ENCODE measurements at places on chromosomes 2 and 18. TPM values are rescaled to one million over a fixed set of nuclear protein-coding genes. Genes with fewer than 3 reads are reported as not detected.

GRCh38 chr2:200763422-200763821 lies 48.3 kb upstream of the BZW1 start:
- DNase-seq, result no peak

The TUBB8B gene
- total RNA-seq, result 0.11 TPM

GRCh38 chr18:3984163-3984757 lies 470.8 kb downstream of the DLGAP1 start:
- no peak for DNase-seq

DNA sequence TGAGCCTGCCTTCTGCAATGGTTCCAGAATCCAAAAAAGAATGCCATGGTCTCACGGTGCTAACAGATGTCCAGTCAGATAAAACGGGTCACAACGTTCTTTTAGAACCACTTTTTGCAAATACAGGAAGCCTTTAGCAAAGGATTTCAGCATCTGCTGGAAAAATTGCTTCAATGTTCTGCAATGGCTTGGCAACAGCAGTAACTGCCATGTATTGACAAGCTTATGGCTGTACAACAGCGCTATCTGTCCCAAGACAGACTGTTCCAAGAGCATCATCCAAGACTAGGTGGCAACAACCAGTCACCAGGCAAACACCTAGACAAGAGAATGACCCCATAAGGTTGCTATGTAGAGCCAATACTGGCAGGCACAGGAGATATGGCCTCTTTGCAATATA lies 37.6 kb upstream of the RIOK3 start:
- no peak for DNase-seq

GRCh38 chr2:73239776-73240175 lies 5.7 kb downstream of the CCT7 start:
- no peak for DNase-seq

DNA sequence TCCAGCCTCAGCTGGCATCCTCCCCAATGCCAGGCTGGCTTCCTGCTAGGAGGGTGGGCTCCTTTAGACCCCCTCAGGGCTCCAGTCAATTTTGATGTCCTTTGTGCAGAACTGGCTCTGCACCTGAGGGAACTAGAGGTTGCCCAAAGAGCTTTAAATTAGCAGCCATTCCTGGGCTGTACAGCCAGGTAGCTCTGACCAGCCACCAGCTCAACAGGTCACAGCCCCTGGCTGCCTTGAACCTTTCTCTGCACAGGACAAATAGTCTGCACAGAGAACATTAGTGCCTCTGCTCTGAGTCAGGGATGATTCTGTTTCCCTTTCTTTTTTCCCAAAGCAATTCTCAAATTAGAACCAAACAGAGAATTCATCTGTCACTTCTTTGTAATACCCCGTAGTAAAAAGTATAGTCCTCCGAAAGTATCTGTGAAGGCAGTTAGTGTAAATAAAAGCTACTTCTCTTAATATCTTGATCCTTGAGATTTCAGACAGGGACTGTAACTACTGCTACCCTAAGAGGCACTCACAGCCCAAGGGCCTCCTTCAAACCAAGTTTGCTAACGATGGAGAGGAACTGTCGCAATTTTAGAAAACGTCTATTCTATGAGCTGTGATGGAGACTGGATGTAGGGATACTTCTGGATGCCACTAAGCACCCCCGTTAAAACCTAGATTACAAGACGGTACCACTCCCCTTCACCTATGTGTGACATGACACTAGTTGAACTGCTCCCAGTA lies 3.0 kb downstream of the TTC32 start:
- DNase-seq, result no peak

DNA sequence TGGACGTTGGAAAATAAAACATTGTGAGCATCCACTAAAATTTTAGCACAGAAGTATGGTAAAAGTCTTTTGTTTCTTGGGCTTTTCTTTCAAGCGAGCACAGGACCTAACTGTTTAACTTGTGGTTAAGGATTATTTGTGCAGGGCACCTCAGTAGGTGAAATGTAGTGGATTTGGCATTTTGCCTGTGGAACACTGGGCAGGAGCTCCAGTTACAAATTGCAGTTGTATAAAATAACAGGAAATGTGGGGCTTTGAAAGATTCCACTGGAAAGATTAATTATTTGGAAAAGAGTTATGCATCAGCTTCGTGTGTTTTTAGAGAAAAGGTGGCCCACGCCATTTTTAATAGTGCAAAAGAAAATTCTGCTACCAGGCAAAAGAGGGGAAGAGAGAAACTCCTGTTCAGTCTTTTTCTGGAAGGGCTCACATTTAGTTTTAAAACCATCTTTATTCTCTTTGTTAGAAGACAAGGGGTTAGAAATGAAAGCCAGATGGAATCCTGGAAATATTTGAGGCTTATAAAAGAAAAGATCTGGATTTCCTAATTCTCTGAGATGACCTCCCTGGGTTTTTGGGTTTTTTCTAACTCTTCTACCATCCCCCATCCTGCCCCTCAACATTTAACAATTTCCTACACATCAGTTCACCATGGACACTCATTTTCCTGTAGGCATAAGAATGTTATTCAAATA lies 144.3 kb upstream of the SERTAD2 start:
- no peak for DNase-seq

The KCNG3 gene
- total RNA-seq, result 0.28 TPM

- no peak for DNase-seq
These were observed 155.7 kb downstream of the DYM start for GRCh38 chr18:49304751-49305150.

DNA sequence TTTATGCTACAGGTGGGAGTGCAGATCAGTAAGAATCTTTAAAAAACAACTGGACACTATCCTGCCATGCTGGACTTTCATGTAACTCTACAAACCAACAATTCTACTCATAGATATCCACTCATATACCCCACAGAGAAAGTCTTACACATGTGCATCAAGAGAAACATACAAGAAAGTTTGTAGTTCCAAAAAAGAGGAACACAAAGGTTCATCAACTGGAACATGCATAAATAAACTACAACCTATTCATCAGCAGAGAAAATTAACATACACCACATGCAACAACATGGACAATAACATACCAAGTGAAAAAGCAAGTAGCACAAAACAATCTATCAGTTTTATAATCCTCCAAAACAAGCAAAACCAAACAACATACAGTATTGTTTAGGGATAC lies 17.0 kb downstream of the TCF4 start:
- no peak for DNase-seq

The EVX2 gene
- 0.17 TPM for total RNA-seq

- DNase-seq, result no peak
These were observed 58.1 kb upstream of the TMEM182 start for GRCh38 chr2:102703748-102704147.

The GALNT13 gene
- total RNA-seq, result 55.6 TPM

GRCh38 chr2:148978706-148979105 lies 59.8 kb upstream of the LYPD6B start:
- no peak for DNase-seq

DNA sequence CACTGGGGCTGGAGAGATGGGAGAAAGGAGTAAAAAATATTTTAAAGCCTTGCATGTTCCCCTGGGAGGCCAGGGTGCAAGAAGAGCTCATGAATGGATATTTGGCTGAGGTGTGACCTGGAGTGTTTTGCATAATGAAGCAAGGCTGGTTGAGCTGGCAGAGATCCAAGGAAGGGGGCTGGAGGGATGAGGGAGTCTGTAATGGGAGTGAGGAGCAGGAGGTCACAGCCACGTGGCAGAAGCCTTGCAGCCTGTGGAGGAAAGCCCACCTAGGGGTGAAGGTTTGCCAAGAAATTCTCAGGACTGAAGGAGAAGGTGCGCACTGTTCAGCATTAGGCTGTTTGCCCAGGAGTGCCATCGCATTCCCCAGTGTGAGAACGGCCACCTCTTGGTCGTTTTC lies 40.3 kb upstream of the ATP8B1 start:
- no peak for DNase-seq

DNA sequence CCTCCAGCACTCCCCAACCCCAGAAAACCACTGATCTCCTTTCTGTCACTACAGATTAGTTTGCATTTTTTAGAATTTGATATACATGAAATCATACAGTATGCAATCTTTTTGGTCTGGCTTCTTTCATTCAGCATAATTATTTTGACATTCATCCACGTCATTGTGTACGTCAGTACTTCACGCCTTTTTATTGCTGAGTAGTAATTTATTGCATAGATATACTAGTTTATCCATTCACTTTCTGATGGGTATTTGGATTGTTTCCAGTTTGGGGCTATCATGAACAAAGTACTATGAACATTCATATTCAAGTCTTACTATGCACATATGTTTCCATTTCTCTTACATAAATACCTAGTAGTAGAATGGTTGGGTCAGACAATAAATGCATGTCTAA lies 20.1 kb upstream of the CHN1 start:
- DNase-seq, result no peak

DNA sequence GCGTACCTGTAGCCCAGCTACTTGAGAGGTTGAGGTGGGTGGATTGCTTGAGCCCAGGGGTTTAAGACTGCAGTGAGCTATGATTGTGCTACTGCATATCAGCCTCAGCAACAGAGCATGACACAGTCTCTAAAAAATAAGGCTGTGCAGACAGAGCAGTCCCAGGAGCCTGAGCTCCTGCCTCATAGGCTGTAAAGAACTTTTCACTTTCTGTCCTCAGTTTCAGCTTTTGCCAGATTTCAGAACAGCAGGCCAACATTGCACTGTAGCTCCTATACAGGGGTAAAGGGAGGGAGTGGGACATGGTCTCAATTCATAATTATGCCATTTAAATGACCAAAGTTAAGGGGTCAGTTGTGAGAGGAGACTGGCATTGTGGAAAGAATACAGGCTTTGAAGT lies 150.6 kb downstream of the GALNT1 start:
- no peak for DNase-seq

The GREB1 gene
- 36.6 TPM for total RNA-seq

GRCh38 chr18:12960853-12961397 lies 13.1 kb downstream of the SEH1L start:
- no peak for DNase-seq

DNA sequence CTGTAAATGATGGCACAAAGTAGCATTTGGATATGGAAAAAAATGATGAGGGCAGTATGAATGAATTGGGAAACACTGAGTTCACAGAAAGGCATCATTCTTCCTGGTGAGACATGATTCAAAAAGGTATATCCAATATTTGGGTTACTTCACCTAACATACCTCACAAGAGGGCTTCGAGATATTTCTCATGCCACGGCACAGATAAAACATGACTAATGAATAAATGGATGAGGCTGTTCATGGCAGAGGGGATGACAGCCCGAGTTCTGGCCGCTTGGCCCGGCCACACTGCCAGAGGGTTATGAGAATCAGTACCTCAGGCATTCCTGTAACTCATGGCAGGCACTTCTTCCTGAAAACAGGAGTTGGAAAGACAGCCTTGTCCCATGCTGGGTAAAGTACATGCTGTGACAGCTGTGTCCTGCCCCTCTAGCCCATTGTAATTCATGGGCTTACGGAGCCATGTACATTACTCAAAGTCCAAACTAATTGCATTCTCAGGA lies 116.0 kb upstream of the ACVR1C start:
- no peak for DNase-seq

The NT5C1B gene
- not detected for total RNA-seq

DNA sequence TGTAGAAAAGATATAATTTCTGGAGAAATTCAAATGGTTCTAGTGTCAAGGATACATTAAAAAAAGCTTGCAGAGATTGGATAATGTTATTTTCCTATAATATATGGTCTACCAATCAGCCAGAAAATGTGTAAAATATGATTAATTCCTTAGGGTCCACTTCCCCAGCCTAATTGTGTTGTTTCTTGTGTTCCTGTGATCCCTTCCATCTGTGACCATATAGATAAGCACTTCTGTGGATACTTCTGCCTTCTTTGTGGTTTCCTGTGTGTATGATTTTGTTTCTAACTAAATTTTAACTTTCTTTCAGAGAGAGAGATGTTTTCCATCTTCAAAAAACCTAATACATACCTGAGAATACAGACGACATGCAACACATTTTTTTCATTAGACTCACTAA lies 367.1 kb upstream of the PIK3C3 start:
- DNase-seq, result no peak

GRCh38 chr18:39825485-39826150 lies 2129.4 kb upstream of the PIK3C3 start:
- DNase-seq, result no peak

The SRD5A2 gene
- total RNA-seq, result 0.59 TPM

- no peak for DNase-seq
These were observed 166.6 kb upstream of the HNMT start for GRCh38 chr2:137797641-137798040.

- no peak for DNase-seq
These were observed 72.9 kb downstream of the CLHC1 start for GRCh38 chr2:55159037-55159651.

- DNase-seq, result no peak
These were observed 361.8 kb upstream of the UBE2E3 start for GRCh38 chr2:180618570-180618969.

DNA sequence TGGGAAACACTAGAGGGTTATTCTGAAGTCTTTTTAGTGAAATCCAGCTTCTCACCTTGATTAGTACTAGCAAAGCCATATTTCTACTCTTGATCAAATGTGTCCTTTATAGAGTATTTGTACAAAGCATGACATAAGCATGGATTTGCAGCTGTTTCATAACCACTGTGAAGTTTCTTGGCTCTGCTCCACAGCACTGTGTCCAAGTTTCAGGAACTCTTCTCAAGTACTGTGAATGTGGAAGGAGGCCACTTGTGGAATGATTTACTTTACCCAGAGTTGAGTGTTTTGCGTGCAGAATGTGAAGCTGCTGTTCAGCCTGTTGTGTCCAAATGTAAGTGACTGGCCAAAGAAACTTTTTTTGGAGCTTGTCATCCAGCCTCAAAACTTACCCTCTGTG lies 16.2 kb upstream of the MAPRE2 start:
- DNase-seq, result peak; percentile 67

DNA sequence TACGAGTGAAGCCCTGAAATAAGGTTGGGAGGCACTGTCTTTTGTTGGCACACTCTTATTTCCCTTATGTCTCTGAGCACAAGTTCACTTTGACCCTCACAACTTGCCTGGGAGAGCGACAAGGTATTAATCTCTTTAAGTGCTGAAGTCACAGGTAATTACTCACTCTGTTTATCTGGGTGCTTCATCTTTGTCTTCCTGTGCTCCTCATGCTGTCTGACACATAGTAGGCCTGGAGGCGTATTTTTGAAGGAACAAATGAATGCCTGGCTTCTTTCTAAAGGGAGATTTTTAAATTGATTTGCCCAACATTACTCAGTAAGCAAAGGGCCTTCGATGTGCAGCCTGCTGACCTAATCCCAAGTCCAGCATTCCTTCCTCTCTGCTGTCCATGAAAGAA lies 507.1 kb upstream of the TNP1 start:
- DNase-seq, result no peak

The CYP27A1 gene
- 12.1 TPM for total RNA-seq

The AMER3 gene
- total RNA-seq, result 11.4 TPM

Measured in spinal cord (tissue), 10 donors.